ENCODE measurements at places on chromosomes 1 and 21.

DNA sequence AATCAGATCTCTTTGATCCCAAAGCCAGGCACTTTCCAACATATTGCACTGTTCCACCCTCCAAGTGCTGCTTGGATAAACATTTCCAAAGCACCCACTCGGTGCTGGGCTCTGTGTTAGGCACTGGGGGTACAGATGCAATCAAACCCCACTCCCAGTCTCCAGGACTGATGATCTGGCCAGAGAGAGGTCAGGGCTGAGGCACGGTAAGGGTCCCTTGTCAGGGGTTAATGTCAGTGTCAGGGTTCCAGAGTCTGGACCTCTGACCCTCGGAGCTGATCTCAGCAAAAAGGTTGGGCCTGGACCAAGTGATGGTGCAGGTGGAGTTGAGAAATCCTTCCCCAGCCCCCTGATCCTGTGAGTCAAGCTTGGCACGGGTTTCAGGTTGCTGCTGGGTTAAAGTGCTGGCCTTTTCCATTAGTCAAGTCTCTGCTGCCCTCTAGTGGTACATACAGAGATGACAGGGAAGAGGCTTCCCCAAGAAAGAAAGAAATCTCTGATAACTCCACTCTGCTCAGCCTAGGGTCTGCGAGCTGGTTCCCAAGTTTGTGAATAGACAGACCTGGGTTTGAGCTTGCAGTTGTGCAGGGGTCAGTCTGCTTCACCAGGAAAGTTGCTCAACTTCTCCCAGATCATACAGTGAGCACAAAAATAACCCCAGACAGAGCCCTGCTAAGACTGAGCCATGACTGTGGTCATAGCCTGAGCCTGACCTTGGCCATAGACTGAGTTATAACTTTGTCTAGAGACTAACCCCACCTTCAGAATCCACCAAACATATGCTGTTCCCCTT is 74.6 kb downstream of the DMRTA2 start:
- no peak for DNase-seq

GRCh38 chr1:205505791-205506190 is 1.3 kb downstream of the CDK18 start:
- no peak for DNase-seq

DNA sequence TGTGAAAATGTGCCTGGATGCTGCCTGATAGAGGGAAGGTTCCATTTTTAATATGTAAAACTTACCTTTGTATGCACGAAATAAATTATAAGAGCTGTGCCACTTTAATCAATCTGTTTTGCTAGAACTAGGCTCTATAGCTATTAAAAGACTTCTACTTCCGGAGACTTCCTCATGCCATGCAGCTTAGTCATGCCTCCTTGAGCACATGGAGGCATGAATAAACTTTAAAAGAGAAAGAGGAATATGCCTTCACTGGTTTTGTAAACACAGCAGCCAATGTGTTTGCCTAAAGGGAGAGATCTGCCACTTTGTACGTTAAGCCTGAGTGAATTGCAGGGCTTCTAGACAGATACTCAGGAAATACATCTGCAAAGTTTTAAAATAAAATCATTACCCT is 604.6 kb downstream of the LRRIQ3 start:
- DNase-seq = peak; percentile 11

DNA sequence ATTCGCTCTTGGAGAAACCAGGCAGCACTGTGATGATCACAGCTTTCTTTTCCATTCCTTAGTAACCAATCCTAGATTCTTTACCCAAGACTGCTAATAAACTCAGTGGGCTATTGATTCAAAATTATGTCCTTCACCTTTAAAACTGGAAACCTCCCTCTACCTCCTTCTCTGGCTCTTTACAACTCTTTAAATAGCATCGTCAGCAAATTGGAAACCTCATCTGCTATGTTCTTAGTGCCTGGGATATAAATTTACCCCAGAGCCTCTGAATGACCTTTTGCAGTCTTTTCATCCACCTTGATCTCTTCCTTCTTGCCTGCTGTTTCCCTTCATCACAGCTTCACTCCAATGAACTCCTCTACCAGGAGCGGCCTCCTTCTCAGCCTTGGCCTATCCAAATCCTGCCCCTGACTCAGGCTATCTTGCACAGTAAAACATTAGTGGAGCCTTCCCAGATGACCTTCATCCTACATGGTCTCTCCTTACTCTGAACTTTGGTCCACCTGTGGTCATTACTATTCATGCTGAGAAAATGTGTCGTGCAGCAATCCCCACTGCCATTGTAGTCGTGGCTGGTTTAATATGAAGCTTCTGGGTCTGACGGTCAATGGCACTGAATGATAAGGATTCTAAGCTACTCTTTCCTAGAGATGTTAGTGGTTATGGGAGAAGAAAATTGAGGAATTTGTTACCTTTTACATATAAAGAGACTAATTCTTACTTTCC is 644.1 kb downstream of the SMYD3 start:
- DNase-seq = no peak

GRCh38 chr21:42725416-42725930 is 72.1 kb downstream of the PDE9A start:
- DNase-seq = no peak

GRCh38 chr1:151939141-151939540 is 29.8 kb upstream of the THEM4 start:
- no peak for DNase-seq

- DNase-seq = no peak
These were observed 7.2 kb upstream of the ACTRT2 start for GRCh38 chr1:3014050-3014440.

DNA sequence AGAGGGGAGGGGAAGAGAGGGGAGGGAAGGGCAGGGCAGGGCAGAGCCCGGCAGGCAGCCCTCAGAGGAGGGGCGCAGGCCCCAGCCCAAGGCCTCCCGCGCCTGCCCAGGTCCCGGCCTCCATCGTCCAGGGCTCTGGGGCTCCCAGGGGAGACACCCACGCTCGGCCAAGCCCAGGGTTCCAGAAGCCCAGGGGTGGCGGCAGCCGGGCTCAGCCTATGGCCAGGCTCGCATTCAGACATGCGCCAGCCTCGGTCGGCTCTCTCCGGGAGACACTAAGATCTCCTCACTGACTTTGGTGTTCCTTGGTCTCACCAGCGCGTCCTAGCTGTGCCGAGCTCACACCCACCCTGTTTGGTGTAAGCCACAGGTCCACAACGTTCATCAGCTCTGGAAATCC is 7.1 kb upstream of the ANKRD65 start:
- DNase-seq = no peak

DNA sequence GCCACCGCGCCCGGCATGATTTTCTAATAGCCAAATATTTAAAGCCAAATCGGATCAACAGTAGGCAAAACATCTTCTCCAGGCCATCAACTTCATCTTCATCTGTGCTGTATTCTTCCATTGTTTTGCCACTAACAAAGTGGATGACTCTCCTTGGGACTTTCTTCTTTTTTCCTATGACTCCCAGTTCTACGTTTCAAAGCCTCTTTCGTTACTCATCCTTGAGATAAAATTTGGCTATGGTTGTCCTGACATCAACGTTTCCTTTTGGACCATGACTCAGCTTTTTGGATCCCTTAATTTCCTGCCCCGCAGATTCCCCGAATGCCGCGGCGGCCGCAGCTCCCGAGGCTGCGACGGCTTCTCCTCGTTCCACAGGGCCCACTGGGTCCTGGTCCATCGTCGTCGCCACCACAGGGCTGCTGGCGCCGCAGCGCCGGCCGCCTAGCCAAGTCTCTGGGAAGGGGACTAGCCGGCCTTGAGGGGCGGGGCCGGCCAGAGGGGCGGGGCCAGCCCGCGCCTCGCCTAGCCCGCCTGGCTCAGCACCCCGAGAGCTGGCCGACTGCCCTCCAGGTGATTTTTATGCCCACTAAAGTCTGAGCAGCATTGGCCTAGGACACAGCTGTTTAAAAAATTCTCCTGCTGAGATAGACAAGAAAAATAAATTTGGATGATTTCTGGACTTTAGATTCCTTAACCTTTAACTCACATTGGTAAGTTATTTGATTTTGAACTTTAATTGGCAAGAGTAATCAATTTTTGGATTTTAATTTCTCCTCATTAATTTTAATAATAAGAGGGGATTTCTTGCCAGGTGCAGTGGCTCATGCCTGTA is 93.9 kb downstream of the ADCY10 start:
- no peak for DNase-seq

DNA sequence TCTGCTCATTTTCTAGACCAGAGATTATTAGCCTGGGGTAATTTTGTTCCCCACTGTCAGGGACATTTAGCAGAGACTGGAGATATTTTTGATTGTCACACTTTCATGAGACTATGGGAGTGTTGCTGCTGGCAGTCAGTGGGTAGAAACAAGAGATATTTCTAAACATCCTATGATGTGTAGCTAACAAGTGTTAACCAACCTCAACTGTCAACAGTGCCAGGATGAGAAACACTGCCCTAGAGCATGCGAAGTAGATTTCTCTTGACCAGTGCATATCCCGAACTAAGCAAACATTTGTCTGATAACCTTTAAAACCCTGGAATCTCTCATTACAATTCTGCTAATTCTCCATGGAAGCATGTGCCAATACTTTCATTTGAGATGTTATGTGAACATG is 607.4 kb upstream of the TMPRSS15 start:
- DNase-seq = no peak

DNA sequence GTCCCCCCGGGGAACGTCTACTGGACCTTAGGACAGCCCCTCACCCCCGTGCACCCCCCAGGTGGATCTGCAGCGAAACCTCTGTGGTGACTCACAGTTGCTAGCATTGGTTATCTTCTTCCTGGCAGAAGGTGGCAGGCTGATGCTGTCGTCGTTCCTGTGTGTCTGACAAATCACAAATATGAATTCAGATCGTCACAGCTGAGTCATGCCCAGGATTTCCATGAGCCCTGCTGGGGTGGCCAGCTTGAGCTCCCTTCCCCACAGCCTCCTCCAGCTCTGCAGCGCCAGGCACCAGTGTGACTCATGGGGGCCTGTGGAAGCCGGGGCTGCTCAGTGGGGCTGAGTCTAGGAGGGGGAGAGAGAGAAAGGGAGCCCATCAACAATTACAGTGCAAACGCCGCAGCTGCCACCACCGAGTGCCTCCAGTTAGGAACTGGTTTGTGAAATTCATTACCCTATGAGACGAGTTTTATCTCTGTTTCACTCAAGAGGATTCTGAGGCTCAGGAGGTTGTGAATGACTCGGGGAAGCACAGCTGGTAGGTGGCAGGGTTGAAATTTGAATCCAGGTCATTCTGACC is 197.9 kb downstream of the DYRK1A start:
- DNase-seq = peak; percentile 76

DNA sequence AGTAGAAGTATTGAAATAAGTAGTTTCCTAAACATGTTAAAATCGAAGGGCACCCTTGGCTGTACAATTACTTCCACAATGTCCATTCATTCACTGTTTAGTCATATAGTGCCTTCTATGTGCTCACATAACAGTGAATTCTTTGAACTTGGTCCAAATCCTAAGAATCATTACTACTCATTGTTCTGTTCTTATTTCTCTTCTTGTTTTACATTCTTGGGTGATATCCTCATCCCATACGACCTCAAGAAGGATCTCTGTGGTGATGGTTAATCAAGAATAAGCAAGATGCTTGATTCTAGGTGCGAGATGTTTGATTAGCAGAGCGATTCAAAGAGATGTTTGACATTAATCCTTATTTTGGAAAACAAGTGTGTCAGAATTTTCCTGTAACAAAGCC is 667.4 kb upstream of the ZP4 start:
- no peak for DNase-seq

- DNase-seq = no peak
These were observed 9.6 kb upstream of the TNFRSF25 start for GRCh38 chr1:6475381-6476133.

DNA sequence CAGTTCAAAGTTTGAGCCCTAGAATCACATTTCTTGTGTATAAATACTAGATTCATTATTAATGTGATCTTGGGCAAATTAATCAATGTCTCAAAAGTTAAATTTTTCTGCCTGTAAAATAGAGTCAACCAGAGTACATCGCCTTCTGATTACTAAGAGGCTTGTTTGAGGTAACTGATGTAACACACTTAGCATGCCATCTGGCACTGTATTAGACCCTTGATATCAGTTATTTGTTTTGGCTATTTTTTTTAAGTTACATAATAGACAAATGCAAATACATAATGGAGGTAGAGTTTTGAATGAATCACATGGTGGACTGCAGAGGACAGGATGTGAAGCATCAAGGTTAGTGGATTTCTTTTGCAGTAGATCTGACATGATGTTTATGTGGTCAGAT is 298.4 kb downstream of the ADGRL2 start:
- DNase-seq = no peak

GRCh38 chr1:25183126-25183980 is 48.9 kb downstream of the SYF2 start:
- no peak for DNase-seq
